ENCODE measurements at places on chromosomes 2 and 18.

GRCh38 chr2:236510034-236510433 lies 59.6 kb upstream of the ACKR3 start:
- no peak for DNase-seq

DNA sequence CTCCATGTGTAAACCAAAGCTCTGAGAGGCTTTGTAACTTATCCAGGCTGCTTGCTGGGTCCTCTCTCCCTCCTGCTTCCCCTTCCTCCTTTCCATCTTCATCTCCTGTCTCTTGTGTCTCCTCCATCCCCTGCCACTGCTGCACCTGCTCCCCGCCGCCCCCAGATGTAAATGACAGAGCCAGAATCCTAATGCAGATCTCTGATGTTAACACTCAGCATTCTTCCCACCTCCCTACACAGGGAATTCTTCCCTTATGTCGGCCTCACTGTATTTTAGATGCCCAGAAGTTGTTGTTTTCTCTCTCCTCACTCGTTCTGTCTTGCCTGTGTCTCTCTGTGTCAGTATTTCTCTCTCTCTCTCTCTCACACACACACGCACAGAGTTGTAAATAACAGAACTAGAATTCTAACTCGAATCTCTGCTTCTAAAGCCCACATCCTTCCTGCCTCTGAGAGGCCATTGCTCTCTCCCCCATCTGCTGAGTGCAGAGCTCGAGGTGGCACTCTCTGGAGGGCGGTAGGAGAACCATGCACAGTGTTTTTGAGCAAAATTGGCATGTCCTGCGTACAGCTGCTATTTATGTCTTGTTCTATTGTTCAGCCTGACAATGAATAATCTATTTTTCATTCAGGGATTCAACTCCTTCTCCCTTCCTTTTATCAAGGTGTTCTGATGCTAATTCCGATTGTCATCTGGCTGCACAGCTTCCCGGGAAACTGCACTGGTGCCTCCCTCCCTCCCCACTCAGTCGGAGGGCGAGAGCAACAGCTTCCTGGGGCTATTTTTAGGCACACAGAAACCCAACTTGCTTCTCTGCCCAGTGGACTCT lies 219.9 kb downstream of the SH3RF3 start:
- peak; percentile 30 for DNase-seq

DNA sequence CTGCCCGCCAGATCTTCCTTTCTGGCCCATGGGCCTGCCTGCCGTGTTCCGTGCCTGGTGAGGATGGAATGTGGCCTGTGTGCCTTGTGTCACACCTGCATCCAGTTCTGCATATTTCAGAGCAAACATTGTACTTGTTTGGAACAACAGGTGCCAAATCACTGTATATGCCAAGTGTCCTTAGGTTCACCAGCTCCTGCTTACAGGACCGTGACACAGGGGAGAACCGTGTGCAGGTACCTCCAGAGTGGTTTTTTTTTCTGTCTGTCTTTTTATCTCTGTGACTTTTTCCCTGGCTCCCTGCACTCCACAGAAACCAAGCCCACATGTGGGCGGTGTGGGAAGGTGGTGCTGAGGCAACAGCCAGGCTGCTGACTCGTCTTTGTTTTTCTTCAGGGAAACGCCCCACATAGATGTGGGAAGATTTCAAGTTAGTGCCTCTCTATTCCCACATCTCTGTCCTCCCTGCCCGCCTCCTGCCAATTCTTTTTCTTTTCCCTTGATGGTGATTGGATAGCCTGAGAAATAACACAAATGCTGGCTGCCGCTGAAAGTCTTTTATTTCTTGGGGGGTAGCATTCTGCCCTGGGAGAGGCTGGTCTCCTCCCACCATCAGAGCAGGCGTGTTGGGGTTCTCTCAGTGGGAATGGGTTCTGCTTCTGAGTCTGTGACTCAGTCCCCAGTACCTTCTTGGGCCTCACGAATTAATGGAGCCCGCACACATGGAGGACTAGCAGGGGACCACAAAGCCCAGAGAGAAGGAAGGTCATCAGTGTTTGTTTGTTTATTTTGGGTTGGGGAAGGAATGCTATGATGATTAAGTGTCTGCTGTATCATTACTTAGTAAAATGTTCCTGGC lies 21.4 kb downstream of the GRHL1 start:
- no peak for DNase-seq

DNA sequence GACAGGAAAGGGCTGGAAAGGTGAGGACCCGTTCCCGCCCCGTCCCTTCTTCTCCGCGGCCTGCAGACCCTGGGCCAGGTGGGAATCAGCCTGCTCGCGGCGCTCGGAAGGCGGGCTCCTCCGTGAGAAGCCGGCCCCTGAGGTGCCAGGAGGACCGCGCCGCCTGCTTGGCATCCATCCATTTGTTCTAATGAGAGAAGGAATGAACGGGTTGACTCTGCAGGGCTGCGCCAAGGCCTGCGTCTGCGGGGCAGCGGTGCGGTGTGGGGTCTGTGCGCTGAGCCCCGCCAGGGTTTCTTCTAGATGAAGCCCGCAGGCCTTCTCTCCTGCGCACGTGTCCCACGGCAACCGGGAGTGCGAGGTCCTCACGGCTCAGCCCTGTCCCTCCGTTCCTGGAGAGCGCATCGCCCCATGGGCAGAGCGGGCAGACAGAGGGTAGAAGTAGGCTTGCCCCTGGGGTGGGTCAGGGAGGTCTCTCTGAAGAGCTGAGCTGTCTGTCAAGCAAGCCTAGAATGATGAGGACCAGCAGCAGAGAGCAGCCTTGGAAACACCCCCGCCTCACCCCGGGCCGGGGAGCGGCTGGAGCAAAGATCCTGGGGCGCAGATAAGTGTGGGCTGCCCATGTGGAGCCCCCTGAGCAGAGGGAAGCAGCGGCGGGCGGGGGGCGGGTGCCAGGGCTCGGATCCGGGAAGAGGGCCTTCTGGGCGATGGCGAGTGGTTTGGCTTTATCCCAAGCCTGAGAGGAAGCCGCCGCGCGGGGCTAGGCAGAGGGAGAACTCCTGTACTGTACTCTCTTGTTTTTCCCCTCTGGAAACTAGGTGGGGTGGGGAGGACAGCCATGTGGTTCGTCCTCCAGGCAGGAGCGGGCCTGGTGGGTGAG lies 27.9 kb upstream of the HS6ST1 start:
- DNase-seq: no peak

DNA sequence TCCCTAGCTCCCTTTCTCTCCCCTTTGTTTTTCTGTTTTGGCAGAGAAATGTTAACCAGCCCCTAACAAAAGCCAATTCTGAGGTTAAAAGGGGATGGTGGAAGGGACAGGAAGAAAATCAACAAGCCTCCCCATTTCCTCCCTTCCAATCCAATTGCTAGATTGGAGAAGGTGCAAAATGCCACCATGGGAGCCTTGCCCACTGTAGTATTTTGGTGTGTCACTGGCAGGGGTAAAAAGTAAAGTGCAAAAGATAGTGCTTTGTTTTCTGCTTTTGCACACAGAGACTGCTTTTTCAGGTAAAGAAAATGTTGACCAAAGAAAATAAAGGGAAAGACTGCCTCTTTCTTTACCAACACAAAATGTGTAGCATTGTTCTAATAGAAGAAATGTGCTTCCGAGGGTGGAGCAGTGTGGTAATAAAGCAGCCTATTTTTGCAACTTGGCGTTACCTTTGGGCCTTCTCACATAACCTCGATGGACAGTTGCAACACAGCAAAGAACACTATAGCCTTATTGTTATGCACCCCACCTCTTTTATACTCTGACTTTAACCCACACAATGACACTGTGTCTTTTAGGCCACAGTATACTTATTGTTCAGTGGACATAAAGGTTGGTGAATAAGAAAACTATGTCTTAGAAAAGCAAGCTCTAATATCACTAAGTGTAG lies 861.8 kb downstream of the BCL11A start:
- DNase-seq: no peak

DNA sequence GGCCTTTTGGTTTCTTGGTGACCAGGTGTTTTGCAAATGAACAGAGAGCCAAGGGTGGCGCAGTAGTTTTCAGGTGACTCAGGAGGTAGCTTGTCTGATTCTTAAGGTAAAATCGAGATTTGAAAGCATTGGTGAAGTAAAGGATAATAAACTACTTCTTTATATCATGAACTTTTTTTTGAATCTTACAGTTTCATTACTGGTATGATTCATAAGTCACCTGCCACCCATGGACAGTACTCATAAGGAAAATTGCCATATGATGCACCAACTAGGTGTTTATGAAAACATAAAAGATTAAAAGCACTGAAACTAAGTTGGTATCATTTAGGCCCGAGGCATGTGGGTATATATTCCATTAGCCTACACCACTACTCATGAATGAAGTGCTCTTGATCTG lies 84.1 kb upstream of the MGAT5 start:
- no peak for DNase-seq

DNA sequence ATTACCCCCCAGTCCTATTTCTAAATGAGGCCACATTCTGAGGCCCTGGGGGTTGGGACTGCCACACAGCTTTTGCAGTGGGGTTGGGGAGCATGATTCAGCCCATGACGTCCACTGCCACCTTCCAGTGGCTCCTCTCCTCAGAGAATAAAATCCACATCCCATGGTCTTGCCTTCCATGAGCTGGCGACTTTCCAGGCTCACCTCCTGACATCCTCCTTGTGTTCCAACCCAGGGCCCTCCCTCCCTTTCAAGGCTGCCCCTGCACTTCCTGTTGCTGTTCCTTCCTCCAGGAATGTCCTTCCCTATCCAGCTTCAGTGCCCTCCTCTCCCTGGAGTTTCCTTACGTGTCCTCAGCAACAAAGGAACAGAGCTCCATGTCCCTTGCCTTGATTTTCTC lies 187.3 kb upstream of the ID2 start:
- DNase-seq: no peak

DNA sequence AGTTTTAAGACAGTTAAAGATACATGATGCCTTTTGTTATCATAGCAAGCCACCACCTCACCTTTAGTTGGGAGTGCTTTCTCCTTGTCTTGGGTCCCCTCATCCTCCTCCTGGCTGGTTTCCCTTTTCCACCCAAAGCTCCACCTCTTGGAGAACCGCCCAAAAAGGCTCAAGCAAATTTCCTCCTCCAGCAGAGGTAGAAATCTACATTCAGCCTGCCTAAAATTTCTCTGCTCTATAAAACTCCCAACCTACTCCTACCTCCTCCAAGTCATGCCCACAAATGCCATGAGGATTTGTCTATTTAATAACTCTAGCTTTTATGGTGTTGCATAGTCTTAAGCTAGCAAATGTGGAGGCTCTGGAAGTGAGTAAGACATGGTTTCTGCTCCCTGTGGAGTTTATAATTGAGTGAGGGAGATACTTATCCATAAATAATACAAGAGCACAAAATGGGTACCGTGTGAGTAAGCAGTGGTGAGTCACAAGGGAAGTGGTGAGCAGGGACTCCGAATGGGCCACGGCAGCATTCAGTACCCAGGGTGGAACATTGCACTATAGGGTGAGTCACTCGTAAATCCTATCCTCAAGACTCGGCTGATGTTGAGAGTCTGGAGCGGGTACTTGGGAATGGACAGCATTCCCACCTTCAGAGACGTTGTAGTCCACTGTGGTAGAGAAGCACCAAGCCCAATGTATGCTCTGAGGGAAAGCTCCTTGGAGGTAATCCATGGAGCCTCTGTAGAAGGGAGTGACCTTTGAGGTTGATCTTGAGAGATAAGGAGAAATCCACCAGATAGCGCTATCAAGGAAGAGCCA lies 146.3 kb downstream of the RTN4 start:
- DNase-seq: peak; percentile 30

GRCh38 chr2:109702250-109702985 lies 88.3 kb downstream of the SOWAHC start:
- no peak for DNase-seq

DNA sequence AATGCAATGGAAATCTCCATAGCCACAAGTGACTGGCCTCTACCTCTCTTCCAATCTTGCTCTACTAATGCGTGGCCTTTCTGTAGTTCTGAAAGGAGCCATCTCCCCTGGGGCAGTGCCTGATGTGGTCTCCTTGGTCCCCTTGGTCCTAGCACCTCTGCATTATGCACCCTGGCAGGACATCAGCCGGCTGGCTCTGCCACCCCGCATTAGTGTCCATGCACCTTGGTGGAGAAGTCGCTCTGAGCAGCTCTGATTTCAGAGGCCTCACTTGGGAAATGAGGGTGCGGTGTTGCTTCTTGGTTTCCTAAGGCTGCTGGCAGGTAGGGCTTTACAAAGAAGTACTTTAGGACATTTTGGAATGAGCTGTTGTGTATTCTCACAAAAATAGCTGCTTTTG lies 317.9 kb downstream of the GBX2 start:
- no peak for DNase-seq

DNA sequence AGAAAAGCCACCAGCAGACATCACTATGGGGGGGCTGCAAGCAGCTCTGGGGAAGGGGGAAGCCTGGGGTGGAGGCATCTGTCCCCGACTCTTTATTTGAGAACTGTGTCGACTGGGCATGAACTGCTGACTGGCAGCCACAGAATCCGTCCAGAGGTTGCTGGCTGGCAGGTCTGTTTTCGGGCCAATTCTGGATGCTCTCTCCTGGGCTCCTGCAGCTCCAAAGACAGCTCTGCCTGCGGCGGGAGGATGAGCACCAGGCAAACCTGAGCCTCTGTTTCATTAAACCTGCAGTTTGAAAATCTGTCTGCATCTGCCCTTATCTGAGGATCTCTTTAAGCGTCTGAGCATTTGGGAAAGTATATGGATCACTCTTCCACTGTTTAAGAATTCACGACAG lies 34.4 kb upstream of the RPL31 start:
- no peak for DNase-seq

GRCh38 chr2:149463328-149464002 lies 124.1 kb downstream of the MMADHC start:
- DNase-seq: no peak

- DNase-seq: no peak
Observed at GRCh38 chr2:29983308-29983707, 61.9 kb upstream of the ALK start.

DNA sequence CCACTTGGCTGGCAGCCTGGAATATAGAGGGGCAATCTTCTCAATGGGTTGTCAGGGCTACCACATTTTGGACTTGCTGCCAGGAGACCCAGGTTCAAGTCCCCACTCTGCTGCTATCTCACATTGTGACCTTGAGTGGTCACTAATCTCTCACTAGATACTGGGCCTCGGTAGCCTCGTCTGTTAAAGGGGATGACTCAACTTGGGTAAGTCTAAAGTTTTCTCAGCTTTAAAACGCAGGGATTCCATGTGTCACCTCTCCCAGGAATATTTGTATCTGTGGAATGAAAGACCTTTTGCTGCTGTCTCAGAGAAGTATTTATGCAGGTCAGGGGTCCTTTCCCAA lies 86.3 kb downstream of the SEMA4F start:
- DNase-seq: no peak

DNA sequence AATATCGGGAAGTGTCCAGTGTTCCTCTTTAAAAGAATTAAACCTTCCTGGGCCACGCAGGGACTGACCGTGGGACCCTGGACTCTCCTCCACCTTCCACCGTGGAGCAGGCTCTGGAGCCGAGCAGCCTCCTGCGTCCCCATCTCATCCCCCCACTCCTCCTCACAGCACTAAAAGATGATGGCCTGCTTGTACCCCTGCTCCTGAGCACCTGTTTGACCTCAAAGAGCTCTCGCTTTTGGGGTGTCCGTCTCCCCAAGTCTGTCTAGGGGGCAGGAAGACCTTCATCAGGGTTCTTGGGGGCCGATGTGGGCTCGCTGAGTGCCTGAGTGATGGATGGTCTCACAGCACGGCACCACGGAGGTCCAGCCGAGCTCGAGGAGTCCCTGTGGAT lies 1.2 kb upstream of the SDC1 start:
- no peak for DNase-seq

GRCh38 chr18:40346146-40346545 lies 1608.9 kb upstream of the PIK3C3 start:
- DNase-seq: no peak
